ENCODE measurements at places on chromosomes 12 and 14.

GRCh38 chr12:99413751-99414150 is 233.8 kb upstream of the GARIN6 start:
- DNase-seq: no peak

- DNase-seq: no peak
Measured at GRCh38 chr14:69073915-69074314, 79.0 kb downstream of the DCAF5 start.

GRCh38 chr12:3520711-3521110 is 29.7 kb downstream of the PRMT8 start:
- no peak for DNase-seq

- DNase-seq: no peak
Measured at GRCh38 chr14:90641168-90641567, 175.1 kb downstream of the TTC7B start.

DNA sequence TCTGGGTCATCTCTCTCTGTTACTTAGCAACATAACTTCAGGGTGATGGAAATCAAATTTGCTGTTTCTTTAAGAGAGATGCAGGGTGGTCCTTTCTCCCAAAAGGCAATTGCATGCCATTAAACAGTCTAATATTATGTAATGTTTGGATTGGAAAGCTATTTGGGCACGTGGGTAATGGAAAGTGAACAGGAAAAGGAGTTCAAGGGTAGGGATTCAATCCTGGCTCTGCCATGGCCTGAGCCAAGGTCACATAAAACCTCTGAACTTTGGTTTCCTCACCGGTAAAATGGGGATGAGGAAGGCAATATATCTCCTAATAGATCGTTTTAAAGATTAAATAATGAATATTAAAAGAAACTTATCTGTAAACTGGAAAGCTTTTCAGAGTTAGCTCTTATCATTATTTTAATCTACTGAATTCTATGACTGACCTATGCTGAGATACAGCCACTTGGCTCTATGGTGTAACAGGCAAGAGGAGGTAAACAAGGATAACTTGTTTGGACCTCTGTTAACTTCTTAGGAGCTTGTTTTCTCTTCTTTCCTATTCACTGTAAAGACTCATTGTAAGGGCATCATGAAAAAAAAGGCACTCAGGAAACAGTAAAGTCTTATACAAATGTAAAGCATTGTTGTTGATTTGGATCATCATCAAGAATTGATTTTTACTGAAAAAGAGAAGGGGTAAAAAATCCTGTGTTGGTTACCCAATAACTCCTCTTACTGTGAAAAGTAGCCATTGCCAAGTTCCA is 55.7 kb upstream of the OVCH1 start:
- DNase-seq: no peak

DNA sequence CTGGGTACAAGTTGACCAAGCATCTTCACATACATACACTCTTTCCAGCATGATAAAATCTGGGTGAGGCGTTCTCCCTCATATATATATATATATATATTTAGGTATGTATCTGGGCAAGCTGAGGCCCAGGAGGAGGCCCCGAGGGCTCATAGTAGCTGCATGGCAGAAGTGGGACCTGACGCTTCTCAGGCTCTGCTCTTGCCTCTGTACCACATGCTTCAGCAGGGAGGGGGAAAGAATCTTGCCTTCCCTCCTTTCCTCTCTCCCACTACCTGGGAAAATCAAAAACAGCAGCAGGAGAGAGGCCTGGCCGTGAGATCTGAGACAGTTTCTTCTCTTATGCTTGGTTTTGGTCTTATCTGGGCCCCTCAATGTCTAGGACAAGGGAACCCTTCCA is 9.2 kb downstream of the PPP1R1A start:
- no peak for DNase-seq

- DNase-seq: no peak
Measured at GRCh38 chr12:84842406-84843013, 70.1 kb downstream of the SLC6A15 start.

- no peak for DNase-seq
Measured at GRCh38 chr12:22124987-22125386, 79.0 kb downstream of the CMAS start.

DNA sequence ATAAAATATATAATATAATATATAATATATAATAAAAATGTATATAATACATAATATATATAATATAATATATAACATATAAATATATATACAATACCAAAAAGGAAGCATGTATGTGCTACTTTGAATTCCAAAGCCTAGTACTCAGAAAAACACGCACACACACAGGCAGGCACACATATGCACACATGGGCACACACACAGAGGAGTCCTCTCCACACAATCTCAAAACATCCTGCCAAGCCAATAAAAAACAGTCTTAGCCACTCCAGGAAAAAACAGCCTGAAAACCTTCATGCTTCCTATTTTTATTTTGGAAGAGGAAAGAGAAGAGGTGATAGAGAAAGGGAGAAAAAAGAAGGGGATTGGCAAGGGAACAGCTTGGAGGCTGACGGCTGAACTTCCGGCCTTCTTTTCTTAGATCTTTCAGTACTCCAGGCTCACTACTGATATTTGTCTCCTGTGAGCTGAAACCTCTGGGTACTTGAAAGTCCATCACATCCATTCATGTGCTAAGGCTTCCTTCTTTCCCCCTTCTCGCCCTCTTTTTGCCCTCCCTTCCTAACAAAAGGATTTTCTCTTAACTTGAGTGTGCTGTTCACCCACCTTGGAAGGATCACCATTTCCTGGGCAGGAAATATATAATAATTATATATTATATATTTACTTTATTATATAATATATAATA is 394.2 kb downstream of the NUAK1 start:
- DNase-seq: no peak

GRCh38 chr12:76881142-76881541 is 2.3 kb upstream of the CSRP2 start:
- no peak for DNase-seq

DNA sequence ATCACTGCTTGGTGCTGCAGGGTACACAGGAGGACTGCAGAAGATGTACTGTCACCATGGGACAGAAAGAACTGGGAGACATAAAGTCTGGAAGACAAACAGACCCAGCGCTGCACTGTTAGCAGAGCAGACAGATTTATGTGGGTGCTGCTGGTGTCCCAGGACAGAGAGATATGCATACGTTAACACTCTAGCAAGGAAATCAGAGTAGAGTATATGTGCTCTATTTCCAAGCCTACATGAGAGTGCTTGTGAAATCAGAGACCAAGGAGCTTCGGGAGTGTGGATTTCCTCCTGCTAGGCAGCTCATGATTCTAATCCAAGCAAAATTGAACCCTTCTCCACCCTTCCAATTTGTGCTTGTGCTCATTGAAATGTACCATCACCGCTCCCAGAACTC is 416.5 kb downstream of the VRK1 start:
- no peak for DNase-seq

Data from central memory CD4-positive, alpha-beta T cell (primary cell).